ENCODE measurements at places on chromosomes 11 and 22. TPM values are rescaled to one million over a fixed set of nuclear protein-coding genes. Genes with fewer than 3 reads are reported as not detected.

OR52H1 gene
- total RNA-seq = 0.57 TPM

DNA sequence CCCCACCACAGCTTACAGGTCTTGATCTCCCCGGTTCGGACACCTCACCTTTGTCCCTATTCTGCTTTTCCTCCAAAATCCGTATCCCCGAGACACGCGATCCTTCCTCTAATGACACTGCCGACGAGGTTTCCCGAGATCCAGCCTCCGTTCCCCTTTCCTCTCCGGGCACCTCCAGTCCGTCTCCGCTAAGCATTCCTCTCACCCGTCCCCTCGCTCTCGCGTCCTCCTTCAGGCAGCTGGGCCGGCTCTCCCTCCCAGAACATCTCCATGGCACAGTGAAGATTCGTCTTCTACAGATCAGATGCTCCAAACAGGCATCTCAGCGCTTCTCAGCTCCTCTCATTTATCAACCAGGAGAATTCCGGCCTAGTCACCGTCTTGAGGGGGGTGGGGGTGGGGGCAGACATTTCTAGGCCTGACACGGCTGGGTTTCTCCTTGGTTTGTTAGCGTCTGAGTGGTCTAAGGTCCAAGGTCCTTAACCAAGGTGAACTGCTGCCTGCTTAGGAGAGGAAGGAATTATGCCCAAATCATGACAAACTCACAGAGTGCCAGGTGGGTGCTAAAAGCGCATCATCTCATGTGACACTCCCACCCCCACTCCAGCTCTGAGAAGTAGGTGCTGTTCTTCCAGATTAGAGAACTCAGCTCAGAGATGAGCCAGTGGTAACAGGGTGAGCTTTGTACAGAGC, at the start of gene SPTBN2:
Gene SPTBN2 (minus strand): TSS at position 524 of the 693 bp plus-strand sequence. CDS start 7,976 bp downstream, outside the sequence.
- H3K4me3 ChIP-seq = peak within 1 kb of the TSS; percentile 52
- H3K27me3 ChIP-seq = no peaks in the 10 kb centered on the region
- peak; percentile 62 for DNase-seq
- H3K27ac ChIP-seq = peak within 1 kb of the TSS; percentile 83

DNA sequence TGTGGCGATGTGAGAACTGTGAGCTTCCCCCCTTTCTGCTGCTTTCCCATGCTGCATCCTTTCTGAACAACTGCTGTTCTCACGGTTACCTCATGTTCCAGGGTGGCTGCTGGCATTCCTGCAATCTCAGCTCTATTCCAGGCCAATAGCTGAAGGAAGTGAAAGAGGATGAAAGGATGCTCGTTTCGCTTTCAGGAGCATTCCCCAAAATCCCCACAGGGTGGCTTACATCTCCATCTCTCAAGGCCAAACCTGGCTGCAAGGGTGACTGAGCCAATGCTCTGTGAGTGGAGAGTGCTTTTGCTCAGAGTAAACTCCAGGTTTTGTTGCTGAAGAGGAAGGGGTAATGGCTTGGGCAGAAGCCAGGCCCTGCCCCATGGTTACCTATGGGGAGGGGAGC, 848.2 kb downstream of the BRD1 start:
- no peaks in the 10 kb centered on the region for H3K36me3 ChIP-seq
- H3K27me3 ChIP-seq = no peaks in the 10 kb centered on the region
- no peaks in the 10 kb centered on the region for H3K4me1 ChIP-seq

DNA sequence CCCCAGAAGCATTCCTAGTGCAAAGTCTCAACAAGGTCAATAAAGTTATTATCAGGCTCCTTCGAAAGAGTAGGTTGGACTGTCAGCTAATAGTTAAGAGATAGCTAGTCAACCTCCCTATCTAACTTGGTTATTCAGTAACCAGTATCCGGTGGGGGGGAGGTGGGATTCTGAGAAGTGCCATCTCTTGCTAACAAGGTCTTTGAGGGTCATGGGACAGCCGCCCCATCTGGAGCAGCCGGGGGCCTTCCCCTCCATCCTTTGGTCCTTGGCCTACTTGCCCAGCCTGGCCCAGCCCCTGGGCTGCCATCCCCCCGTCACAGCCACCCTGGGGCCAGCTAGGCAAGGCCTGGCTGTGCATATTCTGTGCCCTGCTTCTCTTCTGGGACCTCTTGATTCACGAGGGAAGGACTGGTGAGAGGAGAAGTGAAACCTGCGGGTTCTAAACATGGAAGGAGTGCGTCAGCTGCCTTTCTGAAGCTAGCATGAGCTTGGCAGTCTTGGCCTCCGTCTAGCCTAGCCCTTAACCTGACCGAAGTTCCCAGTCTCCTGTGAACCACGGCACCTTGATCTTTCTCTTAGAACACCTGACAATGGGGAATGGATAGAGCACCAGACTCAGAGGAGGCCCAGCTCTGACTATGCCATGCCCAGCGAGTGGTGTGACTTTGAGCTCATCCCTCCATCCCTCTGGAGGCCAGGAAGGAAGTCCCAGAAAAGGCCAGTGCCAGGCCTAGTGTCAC, 9.3 kb downstream of the SLC37A2 start:
- H3K27me3 ChIP-seq = no peaks in the 10 kb centered on the region
- no peaks in the 10 kb centered on the region for H3K4me1 ChIP-seq
- DNase-seq = no peak
